ENCODE measurements at places on chromosomes 2 and 18.

DNA sequence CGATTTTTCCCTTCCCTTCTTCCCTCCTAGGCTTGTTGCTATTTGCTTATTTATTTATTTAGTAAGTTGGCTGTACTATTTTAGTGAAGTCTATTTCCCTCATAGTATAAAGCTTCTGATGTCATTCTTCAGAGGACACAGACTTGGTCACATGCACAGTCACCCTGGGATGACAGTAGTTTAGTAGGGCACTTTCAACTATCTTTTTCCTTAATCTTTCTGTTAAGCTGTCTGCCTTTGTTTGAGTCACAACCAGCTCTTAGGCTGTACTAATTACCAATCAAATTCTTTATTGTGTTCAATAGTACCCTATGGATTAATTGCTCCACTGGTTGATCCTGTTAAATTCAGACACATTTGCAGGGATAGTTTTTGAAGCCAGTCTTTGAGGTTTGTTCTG is 26.9 kb upstream of the RAB31 start:
- no peak for DNase-seq

GRCh38 chr2:173948198-173948597 is 17.0 kb downstream of the SP3 start:
- DNase-seq = no peak

GRCh38 chr2:39381653-39382052 is 55.4 kb downstream of the MAP4K3 start:
- no peak for DNase-seq

- DNase-seq = no peak
These were observed 147.9 kb upstream of the CAVIN2 start for GRCh38 chr2:191994749-191995148.

- no peak for DNase-seq
These were observed 385.1 kb downstream of the STK39 start for GRCh38 chr2:167862296-167862695.

DNA sequence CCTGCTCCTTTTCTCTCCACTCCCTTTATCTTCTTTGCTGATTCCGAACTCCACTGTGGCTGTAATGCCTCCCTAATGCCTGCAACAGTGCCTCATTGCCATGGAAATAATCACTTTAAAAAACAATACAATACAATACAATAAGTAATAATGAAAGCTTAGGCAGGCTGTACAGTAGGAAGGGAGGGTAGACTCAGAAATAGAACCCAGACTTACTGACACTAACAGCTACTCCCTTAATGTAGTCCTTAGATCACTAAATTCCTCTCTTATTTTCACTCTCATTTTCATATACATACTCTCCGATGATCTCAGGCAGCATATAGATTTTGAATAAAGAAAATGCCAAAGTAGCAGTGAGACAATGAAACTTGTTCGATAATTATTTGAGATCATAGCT is 70.2 kb downstream of the DLGAP1 start:
- DNase-seq = no peak

GRCh38 chr2:13289310-13289709 is 572.6 kb downstream of the TRIB2 start:
- no peak for DNase-seq

DNA sequence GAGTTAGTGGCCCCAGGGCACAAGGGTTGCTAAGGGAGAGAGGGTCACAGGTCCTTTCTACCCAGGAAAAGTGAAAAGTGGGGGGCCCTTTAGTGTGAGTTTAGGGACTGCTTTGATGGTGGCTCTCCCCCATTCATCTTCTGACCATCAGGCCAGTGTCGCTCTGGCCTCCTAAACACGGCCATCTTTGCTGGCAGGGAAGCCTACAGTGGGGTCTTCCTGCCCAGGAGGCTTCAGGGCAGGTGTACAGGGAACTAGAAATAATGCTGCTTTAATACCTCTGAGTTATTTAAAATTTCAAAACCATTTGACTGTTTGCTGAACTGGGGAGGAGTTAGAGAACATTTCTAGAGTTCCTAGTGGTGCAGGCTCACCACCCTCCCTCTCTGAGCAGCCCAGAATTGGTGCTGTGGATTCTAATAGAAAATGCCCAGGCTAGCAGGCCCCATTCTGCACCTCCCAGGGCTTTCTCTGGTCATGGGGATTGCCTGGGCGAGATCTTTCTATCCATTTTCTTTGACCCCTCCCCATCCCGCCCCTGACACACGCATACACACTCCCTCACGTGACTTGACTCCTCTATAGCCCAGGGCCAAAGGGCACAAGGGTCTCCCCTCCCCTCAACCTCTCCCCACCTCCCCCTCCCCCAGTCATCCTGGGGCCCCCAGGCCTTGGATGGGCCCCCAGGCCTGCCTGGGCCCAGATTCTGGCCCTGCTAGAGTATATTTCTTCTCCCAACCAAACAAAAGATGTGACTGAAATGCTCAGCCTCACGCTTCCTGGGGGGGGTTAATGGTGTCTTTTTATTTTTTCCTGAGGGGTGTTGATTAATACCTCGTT is 3.1 kb downstream of the PKDCC start:
- DNase-seq = no peak

DNA sequence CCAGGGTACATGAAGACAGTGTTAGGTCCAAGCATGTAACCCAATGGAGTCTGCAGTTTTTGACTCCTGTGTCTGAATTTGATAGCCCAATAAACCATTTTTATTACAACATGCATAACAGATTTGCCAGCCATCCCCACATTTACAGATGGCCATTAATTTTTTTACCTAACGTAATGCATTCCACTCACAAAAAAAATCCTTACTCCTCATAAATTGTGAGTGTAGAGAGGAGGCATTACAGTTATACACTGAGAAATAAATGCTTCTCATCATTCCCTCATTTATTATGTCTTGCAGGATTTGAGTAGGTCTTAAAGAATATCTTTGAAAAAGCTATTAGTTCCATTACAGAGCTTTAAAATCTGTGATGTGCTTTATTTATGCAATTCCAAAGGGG is 193.8 kb downstream of the CMPK2 start:
- no peak for DNase-seq

DNA sequence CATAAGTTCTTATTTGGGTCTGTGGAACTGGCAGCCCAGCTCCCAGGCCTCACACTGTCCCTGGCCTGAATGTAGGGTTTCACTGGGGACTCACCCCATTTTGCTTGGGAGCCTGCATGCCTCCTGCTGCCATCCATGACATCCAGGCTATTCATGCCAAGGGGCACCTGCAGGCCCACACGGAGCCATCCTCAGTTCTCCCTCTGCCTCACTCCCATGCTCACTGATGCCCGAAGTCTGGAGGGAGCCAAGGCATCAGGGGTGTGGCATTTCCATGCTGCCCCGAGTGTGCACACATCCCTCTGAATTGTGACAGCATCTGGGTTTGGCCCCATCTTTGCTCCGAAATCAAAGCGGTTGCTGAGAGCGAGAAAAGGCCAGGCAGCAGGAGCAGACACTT is 67.4 kb upstream of the ZNF804A start:
- DNase-seq = no peak
